Hair follicle dermal papilla cell (primary cell): ENCODE measurements at places on chromosomes 12 and 14. TPM values are rescaled to one million over a fixed set of nuclear protein-coding genes. Genes with fewer than 3 reads are reported as not detected.

KLHL33 gene
- 0.32 and 0.49 TPM in 2 replicates for total RNA-seq

KLRF1 gene
- total RNA-seq: 0.16 TPM in 1 of 2 replicates, not detected in the other

EPYC gene
- total RNA-seq: not detected in 2 replicates

EPS8 gene
- 47.2 and 63.9 TPM in 2 replicates for total RNA-seq

TMEM19 gene
- total RNA-seq: 23.3 and 33.9 TPM in 2 replicates

GPD1 gene
- under 0.01 and 0.24 TPM in 2 replicates for total RNA-seq

P2RX7 gene
- 2.4 TPM in 2 replicates for total RNA-seq

SSTR1 gene
- total RNA-seq: 5.5 and 10.3 TPM in 2 replicates

EML5 gene
- total RNA-seq: 0.12 and 0.81 TPM in 2 replicates

RPS6KL1 gene
- total RNA-seq: 0.32 and 1.3 TPM in 2 replicates

PROX2 gene
- total RNA-seq: 0.12 and 0.16 TPM in 2 replicates

TDRD9 gene
- total RNA-seq: 1.3 and 2.3 TPM in 2 replicates

EIF5 gene
- 211 and 233 TPM in 2 replicates for total RNA-seq

RHOJ gene
- 0.32 and 1.8 TPM in 2 replicates for total RNA-seq

ISM2 gene
- total RNA-seq: not detected in 2 replicates

PUS1 gene
- 8.0 and 11.0 TPM in 2 replicates for total RNA-seq

SAV1 gene
- 26.4 and 37.6 TPM in 2 replicates for total RNA-seq

MMP14 gene
- total RNA-seq: 612 and 680 TPM in 2 replicates

SRGAP1 gene
- 23.7 and 26.7 TPM in 2 replicates for total RNA-seq

DAO gene
- not detected in 2 replicates for total RNA-seq

PDE3A gene
- 25.4 and 32.3 TPM in 2 replicates for total RNA-seq

MANSC1 gene
- total RNA-seq: 2.3 and 4.6 TPM in 2 replicates

SLC17A8 gene
- not detected in 2 replicates for total RNA-seq

LTB4R2 gene
- 6.7 and 7.5 TPM in 2 replicates for total RNA-seq

DBX2 gene
- 0.12 TPM in 1 of 2 replicates, not detected in the other for total RNA-seq

KRT74 gene
- total RNA-seq: not detected in 2 replicates

SIRT4 gene
- 0.65 and 0.85 TPM in 2 replicates for total RNA-seq

KCNK10 gene
- not detected in 2 replicates for total RNA-seq

KRT5 gene
- total RNA-seq: 9.4 and 10.5 TPM in 2 replicates

ADAMTS20 gene
- 0.12 TPM in 1 of 2 replicates, not detected in the other for total RNA-seq

SERPINA1 gene
- total RNA-seq: 0.36 TPM in 1 of 2 replicates, not detected in the other

C3AR1 gene
- total RNA-seq: 0.16 TPM in 1 of 2 replicates, not detected in the other

KCNK13 gene
- total RNA-seq: not detected in 2 replicates

ANKS1B gene
- 3.5 and 7.0 TPM in 2 replicates for total RNA-seq

LRP1-AS gene
- total RNA-seq: not detected in 2 replicates

LMNTD1 gene
- 0.16 and 0.85 TPM in 2 replicates for total RNA-seq

SARNP gene
- 34.1 and 40.0 TPM in 2 replicates for total RNA-seq

GLT8D2 gene
- total RNA-seq: 91.8 and 99.1 TPM in 2 replicates

CLEC1B gene
- not detected in 2 replicates for total RNA-seq

TMEM132D gene
- 0.16 TPM in 1 of 2 replicates, not detected in the other for total RNA-seq

SLC38A4 gene
- 7.5 and 11.0 TPM in 2 replicates for total RNA-seq

TESPA1 gene
- total RNA-seq: not detected in 2 replicates

KRT82 gene
- not detected in 2 replicates for total RNA-seq

RERGL gene
- not detected in 2 replicates for total RNA-seq

COPZ1 gene
- 111 and 119 TPM in 2 replicates for total RNA-seq

LRRC9 gene
- total RNA-seq: not detected in 2 replicates
